ENCODE measurements at places on chromosomes 1 and 21.
A peak's percentile ranks its signal among the peaks of the same experiment; 100 is the strongest.

DNA sequence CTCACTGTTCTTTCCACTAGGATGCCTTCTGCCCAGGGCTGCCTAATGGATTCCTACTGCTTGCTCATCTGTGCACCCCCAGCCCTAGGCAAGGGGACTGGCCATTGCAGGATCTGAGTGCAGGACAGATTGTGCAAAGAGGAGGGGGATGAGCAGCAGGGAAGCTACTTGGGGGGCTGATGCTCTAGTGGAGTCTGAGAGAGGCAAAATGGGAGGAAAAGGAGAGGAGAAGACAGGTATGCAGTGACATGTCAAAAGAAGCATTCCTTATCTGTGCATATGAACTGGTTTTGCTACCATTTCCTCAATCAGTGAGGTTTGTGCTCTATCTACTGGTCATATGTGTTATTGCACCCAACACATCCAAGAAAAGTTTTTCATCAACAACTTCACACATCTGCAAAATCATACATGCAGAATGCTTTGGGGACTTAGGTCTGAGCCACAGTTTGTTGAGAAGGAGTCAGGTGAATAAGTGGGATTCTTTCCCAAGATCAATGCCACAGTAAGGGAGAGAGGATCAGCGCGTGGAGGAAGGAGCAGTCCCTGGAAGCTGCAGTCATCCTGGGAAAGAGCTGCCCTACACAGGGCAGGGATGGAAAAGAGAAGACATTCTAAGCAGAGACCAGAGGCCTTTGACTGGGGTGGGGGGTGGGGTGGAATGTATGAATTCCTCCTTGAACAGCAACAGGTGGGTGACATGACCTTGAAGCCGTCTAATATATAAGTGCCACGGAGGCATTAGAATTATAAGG, 14.4 kb downstream of the SLC5A9 start:
- DNase-seq, result no peak

- no peak for DNase-seq
These were observed 89.4 kb downstream of the SDCCAG8 start for GRCh38 chr1:243345205-243345604.

- DNase-seq, result no peak
These were observed 100.0 kb downstream of the HHAT start for GRCh38 chr1:210428696-210429095.

GRCh38 chr1:206497363-206497762, 10.0 kb upstream of the RASSF5 start:
- DNase-seq, result no peak

- peak; percentile 9 for DNase-seq
These were observed 98.2 kb downstream of the DMRTB1 start for GRCh38 chr1:53557369-53557768.

- no peak for DNase-seq
These were observed 36.7 kb upstream of the DMBX1 start for GRCh38 chr1:46452931-46453325.

DNA sequence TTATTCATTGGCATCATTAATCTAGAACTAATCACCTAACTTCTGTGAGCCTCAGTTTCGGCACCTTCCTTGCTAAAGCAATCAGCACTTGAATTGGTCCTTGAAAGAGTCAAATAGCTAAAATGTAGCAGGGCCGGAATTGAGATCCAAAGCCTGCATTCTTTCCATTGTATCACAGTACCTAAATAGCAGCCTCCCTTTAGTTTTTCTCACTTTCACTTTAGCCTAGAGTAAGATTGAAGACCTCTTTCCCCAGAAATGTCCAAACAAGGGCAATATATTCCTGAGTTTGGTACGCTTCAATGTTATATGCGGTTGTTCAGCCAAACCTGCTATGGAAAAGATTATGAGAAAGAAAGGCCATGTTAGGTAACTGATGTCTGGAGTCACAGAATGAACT, 121.9 kb upstream of the BMP8A start:
- no peak for DNase-seq

GRCh38 chr1:107315652-107316051, 174.8 kb downstream of the NTNG1 start:
- DNase-seq, result no peak

DNA sequence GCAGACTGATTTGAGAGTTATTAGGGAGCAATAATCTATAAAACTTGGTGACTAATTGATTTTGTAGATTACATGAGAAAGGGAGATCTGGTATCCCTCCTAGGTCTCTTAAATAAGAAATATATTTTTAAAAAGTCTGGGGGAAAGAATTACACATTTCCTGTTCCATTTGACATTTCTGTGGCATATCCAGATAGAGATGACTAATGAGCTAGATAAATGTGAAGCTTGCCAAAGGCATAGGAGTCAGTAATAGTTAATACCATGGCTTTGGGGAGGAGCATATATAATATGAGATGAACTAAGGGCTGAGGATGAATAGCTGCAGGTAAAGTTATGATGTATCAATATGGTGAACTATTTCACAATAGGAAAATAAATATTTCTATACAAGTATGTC, 663.7 kb downstream of the PTPRC start:
- no peak for DNase-seq

GRCh38 chr1:27429029-27429425, 36.6 kb downstream of the GPR3 start:
- no peak for DNase-seq

- DNase-seq, result no peak
These were observed 55.5 kb upstream of the RBM15 start for GRCh38 chr1:110283677-110284076.

- no peak for DNase-seq
These were observed 29.3 kb upstream of the SERPINC1 start for GRCh38 chr1:173946380-173946921.

GRCh38 chr1:7988576-7988975, 27.1 kb downstream of the PARK7 start:
- DNase-seq, result no peak

GRCh38 chr1:180271272-180272255, 41.5 kb downstream of the LHX4 start:
- DNase-seq, result no peak

DNA sequence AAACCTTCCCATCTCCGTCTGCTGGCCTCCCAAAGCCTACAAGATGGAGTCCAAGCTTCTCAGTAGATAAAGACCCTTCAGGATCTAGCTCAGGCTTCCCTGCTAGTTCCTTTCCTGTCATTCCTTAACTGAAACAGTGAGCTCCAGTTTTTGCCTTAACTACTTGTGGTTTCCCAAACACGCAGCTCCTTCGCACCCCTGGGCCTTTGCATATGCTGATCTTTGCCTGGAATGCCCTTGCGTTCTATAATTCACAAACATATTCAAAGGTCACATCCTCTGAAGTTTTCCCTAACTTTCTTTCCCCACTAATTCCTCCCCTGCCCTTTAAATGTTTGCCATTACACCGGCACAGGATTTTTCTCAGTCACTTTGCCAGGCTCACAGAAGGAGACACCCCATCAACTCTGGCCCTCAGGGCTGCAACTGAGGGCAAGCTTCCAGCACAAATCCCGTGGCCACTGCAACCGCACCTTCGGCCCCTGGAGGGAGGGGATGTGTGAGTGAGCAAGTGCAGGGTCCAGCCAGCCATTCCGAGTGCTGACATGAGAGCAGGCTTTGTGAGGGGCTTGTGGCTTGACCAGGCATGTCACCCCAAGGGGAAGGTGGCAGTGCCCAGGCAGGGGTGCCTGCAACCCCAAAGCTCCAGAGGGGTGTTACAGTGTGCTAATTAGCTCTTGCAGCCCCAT, 41.3 kb downstream of the RAB3B start:
- no peak for DNase-seq

- no peak for DNase-seq
These were observed 465.2 kb downstream of the NCAM2 start for GRCh38 chr21:21463456-21463855.

DNA sequence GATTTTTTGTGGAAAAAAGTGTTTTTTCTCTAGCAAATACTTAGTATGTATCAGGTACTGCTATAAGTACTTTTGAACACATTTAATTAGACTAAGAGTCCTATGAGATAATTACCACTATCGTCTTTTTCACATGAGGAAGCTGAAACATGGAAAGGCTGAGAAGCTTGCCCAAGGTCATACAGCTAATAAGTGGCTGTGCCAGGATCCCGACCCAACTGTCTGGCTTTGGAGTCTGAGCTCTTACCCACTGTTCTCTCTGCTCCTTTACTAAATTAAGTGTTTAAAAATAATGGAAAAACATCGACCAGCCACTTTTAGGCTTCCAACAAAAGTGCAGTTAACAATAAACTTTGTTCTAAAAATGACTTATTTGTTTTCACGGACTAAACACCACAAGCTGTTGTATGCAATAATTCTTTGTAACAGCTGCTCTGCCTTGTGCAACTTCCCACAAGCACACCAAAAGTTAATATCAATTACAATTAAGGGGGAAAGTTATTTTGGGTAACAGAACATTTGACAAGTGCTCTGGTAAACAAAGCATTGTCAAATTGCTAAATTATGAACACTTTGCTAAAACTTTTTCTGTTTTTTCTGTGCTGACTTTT, 75.7 kb downstream of the CRB1 start:
- no peak for DNase-seq

DNA sequence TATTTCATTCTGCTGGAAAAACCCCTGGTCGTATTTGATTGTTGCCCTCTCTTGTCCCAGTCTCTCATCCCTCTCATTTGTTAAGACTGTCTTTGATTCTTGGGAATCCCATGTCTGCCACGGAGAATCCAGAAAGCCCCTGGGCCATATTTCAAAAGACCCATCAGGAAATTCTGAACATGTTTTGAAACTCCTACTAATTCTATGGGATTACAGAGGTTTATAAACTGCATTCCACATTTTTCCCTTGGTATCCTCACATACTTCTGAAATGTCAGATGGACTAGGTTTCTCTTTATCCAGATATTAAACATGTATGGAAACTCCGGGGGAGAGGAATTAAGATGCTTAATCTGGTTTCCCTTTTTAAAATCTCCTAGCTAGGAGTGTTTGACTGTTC, 80.0 kb downstream of the HUNK start:
- DNase-seq, result no peak

- DNase-seq, result no peak
These were observed 119.3 kb downstream of the DAB1 start for GRCh38 chr1:57304591-57304990.

DNA sequence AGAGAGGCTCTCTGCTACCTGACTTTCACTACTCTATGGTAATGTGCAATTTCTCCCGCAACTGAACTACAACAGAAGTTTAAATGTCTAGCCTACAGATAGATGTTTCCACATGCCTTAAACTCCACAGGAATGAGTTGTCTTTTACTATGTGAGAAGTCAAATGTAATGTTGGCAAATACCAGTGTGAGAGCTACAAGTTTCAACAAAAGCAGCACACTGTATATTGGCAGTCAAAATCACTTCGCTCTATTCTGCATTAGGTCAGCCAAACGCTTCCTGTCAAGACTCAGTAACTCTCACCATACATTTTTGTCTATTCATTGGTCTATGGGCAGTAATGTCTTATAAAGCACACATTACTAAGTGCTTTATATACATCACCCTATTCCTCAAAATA, 41.9 kb downstream of the LUZP1 start:
- no peak for DNase-seq

GRCh38 chr1:156847591-156848460, 11.1 kb downstream of the INSRR start:
- no peak for DNase-seq

GRCh38 chr1:227733309-227733705, 1.8 kb downstream of the JMJD4 start:
- no peak for DNase-seq

DNA sequence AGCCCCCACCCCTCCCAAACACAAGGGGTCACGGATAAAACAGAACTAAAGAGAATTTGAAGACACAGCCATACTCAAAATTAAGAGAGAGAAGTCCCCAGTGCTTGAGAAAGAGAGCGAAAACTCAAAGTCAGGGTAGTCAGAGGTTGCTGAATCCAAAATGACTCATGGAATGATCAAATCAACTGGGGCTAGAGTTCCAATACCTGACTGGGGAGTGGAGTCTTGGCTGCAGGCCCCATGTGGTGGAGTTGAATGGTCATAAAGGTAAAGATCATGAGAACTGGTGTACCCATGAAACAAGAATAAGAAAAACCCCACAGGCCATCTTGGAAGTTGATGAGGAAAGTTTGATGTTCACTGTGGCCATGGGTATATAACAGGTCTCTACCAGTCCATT, 84.5 kb upstream of the LRRN2 start:
- DNase-seq, result no peak

- no peak for DNase-seq
These were observed 38.5 kb upstream of the ERO1B start for GRCh38 chr1:236320214-236320613.

- no peak for DNase-seq
These were observed 47.0 kb downstream of the ACTL8 start for GRCh38 chr1:17802164-17802563.

- no peak for DNase-seq
These were observed 38.3 kb upstream of the NRDC start for GRCh38 chr1:51916587-51917405.

GRCh38 chr1:165143437-165144065, 213.0 kb downstream of the LMX1A start:
- no peak for DNase-seq

DNA sequence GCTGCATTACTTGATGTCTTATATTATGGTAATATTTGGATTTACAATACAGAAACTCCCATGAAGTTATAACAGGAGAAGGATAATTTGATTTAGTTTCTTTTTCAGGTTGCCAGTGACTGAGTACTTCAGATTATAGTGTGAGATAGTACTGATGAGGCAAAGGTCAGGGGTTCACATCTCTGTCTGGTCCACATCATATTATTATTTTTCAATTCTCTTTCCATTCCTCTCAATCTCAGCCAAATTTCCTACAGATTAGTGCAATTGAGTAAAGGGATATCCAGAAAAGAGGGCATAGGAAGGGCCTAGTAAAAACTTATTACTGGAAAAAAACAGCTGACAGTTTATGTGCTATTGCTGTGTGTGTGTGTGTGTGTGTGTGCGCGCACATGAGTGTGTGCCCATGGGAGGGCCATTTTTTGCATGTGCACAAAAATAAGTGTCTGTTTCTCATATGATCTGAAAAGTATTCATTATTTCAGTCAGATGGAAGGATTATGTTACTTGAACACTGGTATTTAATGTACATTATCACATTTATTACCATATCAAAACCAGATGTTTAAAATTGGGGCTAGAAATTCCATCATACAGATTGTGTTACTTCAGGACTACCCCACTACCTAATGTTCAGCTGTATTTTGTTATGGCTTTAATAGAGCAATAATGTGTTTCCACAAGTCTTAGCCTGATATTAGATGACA, 78.3 kb upstream of the KCNK2 start:
- DNase-seq, result no peak
